ENCODE measurements at places on chromosomes 7 and 10. TPM values are rescaled to one million over a fixed set of nuclear protein-coding genes. Genes with fewer than 3 reads are reported as not detected.

DNA sequence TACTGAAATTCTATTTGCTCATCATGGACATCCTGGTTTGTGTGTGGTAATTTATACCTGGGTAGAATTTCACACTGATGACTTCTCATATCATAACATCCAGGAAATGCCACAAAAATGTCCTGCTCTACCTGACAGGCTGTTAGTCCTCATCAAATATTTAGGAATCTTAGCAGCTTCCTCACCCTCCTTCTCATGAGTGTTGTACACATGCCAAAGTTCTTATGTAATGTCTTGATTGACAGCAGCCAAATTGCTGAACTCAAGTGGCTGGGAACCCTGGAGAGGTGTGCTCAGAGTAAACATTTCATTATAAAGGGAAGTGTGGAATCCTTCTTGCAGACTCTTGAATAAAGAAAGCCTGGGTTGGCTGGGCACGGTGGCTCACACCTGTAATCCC, 8.9 kb downstream of the EEPD1 start:
- no peak for DNase-seq

DNA sequence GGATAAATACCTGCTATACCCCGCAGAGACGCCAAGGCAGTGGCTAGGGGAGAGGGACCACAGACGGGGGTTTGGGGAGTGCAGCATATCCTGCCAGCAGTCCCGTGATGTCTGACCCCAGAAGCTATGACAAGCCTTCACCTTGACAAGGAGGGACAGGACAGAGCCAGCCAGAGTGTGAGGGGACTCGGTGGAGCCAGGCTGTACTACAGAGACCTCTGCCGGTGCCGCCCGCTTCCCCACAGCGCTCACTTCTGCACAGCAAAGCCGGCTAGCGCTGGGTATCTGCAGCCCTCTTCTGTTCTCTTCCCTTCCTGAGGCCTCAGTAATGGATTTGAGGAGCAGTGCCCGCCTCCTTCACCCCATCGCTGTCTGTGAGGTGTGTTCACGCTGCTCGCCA, 47.0 kb upstream of the PFKP start:
- DNase-seq: no peak

GRCh38 chr10:23345861-23346260, 1.3 kb upstream of the C10orf67 start:
- no peak for DNase-seq

GRCh38 chr10:77281719-77282118, 355.9 kb downstream of the KCNMA1 start:
- DNase-seq: no peak

GRCh38 chr10:125200396-125200795, 40.0 kb upstream of the CTBP2 start:
- no peak for DNase-seq

GRCh38 chr7:134995239-134996096, 9.2 kb downstream of the AGBL3 start:
- no peak for DNase-seq

- DNase-seq: no peak
Measured at GRCh38 chr10:113356794-113357680, 195.8 kb upstream of the HABP2 start.

DNA sequence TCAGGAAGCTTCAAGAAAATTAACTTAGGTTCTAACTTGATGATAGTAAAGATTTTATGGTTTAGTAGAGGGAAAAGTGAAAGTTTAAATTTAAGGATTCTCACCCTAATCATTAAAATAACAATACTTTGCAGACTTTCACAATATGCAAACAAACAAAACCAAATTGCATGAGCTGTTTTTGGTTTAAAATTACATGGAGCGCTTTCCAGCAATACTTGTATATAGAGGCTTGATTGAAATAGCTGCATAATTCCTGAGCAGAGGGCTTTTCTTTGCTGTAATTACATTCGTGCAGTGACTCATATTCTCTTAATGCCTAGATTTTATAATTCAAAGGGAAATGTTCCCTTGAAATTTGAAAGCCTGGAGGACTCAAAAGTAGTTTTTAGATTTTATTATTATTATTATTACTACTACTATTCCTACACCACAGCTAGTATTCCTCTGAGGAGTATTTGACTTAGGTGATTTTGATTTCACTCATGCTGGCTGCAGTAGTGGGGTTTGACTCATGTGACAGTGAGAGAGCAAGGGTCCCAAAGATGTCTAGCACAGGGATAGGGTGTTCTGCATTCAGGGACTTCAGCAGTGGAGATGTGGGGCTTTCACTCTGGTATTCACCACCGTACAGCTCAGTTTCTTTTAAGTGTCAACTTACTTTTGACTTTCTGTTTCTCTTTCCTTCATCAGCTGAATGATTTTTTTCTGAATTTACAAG, 138.1 kb downstream of the ADAM22 start:
- no peak for DNase-seq

GRCh38 chr7:143394068-143394467, 12.9 kb downstream of the ZYX start:
- no peak for DNase-seq

DNA sequence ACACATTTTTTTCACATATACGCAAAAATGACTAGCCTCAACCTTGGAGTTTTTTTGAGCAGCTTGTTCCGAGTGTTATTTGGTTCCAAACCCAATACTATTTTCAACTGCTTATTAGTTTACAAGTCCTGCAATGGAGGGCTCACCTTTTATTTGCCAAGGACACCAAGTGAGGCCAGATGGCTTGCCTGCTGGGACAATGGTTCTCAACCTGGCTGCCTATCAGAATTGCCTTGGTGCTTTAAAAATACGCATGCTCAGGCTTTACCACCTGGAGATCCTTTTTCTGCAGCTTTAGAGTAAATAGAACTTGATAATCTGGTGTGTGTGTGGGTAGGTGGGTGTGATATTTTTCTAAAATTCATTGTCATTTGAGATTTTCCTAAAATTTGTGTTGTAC, 276.8 kb downstream of the MTERF1 start:
- no peak for DNase-seq

GRCh38 chr10:102135956-102136526, 3.2 kb downstream of the PPRC1 start:
- no peak for DNase-seq

- no peak for DNase-seq
Measured at GRCh38 chr7:146115548-146115850, 1.1 kb upstream of the CNTNAP2 start.

GRCh38 chr10:128854963-128855362, 612.1 kb upstream of the MGMT start:
- DNase-seq: peak; percentile 89

- no peak for DNase-seq
Measured at GRCh38 chr7:41107330-41107937, 595.5 kb downstream of the INHBA start.

- DNase-seq: no peak
Measured at GRCh38 chr7:34471844-34472243, 186.2 kb upstream of the NPSR1 start.

GRCh38 chr10:21292763-21293517, 232.5 kb downstream of the SKIDA1 start:
- DNase-seq: peak; percentile 78

DNA sequence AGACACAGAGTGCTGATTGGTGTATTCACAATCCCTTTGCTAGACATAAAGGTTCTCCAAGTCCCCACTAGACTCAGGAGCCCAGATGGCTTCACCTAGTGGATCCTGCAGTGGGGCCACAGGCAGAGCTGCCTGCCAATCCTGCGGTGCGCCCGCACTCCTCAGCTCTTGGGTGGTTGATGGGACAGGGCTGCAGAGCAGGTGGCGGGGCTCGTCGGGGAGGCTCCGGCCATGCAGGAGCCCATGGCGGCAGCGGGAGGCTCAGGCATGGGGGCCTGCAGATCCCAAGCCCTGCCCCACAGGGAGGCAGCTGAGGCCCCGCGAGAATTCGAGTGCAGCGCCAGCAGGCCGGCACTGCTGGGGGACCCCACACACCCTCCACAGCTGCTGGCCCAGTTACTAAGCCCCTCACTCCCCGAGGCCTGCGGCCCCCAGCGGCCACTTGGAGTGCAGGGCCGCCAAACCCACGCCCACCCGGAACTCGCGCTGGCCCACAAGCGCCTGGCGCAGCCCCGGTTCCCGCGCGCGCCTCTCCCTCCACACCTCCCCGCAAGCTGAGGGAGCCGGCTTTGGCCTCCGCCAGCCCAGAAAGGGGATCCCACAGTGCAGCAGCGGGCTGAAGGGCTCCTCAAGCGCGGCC, 7.7 kb upstream of the BET1 start:
- no peak for DNase-seq

DNA sequence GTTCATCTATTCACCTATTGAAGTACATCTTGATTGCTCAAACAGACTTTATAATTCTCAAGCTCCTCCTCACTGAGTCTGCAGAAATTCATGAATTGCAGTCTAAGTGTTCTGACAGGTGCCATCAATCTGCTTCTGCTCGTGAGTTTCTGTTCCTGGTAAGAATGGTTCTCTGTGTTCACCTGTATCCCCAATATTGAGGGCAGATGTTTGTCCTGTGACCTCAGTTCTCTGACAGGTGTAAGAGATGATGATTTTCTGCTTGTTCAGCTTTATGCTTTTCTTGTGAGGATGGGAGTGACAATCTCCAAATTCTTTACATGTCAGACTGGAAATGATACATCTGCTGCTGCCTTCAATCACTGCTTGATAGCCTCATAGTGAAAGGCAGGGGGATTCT, 736.9 kb upstream of the COBL start:
- no peak for DNase-seq

DNA sequence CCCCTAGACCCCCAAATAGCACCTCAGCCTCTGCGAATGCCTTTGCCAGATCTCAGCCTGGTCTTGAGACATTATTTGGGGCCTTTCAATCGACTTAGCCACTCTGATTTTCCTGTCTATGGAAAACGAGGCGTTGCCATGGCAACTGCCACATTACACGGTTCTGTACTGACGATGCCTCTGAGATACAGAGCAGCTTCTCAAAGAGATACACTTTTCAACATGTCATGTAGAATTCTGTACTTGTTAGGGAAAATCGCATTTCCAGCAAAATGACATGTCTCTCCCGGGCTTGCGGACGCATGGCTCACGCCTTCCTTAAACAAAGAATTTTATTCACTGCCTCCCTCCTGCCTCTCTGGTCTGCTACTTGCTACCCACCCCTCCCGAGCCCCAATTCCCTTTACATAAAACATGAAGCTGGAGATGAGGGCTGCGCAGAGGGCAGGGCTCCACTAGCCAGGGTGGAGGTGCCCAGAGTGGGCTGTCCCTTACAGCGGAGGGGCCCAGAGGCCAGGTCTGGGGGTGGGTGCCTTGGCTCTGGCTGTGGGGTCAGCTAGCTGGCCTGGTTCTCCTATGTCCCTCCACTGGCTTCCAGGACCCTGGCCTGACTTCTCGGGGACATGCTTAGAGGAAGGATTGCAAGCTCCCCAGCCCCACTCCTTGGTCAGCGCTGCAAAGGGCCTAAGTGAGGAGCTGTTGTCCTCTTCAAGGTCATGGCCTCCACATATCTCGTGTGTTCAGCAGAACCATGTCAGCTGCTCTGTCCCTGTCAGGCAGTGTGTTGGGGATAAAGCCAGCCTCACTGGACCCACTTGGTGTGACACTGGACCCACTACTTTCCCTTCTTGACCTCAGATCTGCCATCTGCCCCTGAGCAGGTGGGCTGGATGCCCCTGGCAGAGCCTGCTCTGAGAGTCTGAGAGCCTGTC, 342.5 kb downstream of the RPS24 start:
- no peak for DNase-seq

DNA sequence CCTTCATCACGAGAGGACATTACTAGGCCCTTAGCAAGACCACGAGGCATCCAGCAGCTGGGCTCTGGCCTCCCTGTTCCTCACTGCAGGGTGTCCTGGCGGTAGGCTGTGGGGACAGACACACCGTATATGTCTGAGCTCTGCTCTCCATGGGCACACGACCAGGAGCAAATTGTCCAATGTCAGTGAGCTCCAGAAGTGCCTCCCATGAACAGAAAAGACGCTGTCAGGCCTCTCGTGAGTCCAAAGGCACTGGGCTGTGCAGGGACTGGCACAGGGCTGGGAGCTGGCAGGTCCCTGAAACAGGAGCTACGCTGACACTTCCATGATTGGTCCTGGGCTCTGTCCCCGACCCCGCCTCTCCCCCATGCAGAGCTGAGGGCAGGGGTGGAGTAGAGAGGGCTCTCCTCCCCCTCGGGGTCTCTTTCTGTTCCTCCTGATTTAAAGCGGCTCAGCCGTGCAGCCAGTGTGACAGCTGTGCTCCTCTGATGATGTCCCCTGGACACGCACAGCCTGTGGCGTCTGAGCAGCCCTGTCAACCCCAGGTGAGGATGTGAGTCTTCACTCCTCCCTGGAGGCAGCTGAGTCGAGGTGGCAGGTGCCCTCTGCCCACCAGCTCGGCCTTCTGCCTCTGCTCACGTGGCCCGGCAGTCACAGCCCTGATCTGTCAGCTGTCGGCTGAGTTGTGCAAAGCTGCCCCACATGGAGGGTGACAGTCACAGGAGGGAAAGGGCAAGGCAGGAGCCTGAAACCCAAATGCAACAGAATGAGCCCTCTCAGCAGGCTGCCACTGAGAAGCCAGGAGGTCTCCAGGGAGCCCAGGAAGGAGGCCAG, 13.0 kb downstream of the ANTXRL start:
- no peak for DNase-seq

DNA sequence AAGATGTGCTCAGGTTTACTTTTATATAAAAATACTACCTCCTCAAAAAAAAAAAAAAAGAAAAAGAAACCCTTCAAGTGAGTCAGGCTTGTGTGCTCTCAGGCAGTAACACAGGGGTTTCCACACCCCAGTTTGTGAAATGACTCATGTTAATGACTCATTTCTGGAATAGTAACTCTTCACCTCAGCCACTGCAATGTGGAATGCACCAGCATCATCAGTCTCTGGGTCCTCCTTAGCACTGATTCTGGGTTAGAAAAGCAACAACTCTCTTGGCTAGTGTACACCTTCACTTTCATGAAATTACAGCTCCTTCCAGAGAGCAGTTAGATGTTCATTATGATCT, 110.6 kb downstream of the EMX2 start:
- no peak for DNase-seq

- no peak for DNase-seq
Measured at GRCh38 chr10:17464545-17464944, 10.2 kb upstream of the ST8SIA6 start.

Gene RSPH10B2
- total RNA-seq: 0.19 TPM

Gene NYAP1
- 0.22 TPM for total RNA-seq

Gene FAM25A
- not detected for total RNA-seq

Gene PIK3CG
- total RNA-seq: 1.7 TPM

Gene PRR15
- 0.40 TPM for total RNA-seq

Gene MOGAT3
- total RNA-seq: not detected

Gene MACC1
- 0.13 TPM for total RNA-seq

Gene FXYD4
- total RNA-seq: not detected

Gene SLC26A5
- not detected for total RNA-seq
